CD4-positive, alpha-beta memory T cell (primary cell): ENCODE measurements at places on chromosomes 2 and 18. TPM values are rescaled to one million over a fixed set of nuclear protein-coding genes. Genes with fewer than 3 reads are reported as not detected.

Gene APCDD1
- not detected for total RNA-seq

Gene PROKR1
- not detected for total RNA-seq

Gene GALNT14
- not detected for total RNA-seq

Gene PJVK
- total RNA-seq, result 4.1 TPM

Gene ETAA1
- 15.1 TPM for total RNA-seq

DNA sequence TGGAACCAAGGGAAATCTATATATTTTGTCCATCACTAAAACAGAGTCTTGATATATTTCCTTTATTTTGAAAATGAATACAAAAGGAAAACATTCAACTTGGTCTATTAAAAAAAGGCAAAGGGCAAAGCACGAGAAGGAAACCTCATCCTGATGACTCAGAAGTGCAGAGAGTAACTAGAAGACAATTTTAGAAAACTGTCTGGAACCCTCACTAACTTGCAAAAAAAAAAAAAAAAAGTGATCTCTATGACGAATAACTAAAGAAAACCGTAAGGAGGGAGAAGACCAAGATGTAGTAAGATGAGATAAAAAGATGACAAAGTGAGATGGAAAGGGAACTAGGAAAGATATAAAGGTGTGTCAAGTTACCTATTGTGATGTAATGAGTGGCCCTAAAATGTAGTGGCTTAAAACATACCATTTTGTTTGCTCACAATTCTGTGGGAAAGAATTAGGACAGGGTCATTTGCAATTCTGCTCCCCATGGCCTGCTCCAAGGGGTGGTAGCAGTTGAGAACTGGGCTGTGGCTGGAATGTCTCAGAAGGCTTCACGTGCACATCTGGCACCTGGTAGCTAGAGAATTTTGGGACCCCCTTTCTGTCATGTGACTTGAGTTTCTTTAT is 303.0 kb downstream of the DYSF start:
- no peak overlapping the region for H3K27ac ChIP-seq
- no peaks in the 10 kb centered on the region for H3K36me3 ChIP-seq
- no peaks in the 10 kb centered on the region for H3K4me1 ChIP-seq
- H3K27me3 ChIP-seq, result no peaks in the 10 kb centered on the region
- H3K4me3 ChIP-seq, result no peak overlapping the region
- no peak for DNase-seq

- DNase-seq, result no peak
- no peaks in the 10 kb centered on the region for H3K4me1 ChIP-seq
- H3K27ac ChIP-seq, result no peak overlapping the region
- H3K27me3 ChIP-seq, result no peaks in the 10 kb centered on the region
- H3K36me3 ChIP-seq, result no peaks in the 10 kb centered on the region
These were observed 144.1 kb downstream of the CDC42EP3 start for GRCh38 chr2:37527361-37527760.

DNA sequence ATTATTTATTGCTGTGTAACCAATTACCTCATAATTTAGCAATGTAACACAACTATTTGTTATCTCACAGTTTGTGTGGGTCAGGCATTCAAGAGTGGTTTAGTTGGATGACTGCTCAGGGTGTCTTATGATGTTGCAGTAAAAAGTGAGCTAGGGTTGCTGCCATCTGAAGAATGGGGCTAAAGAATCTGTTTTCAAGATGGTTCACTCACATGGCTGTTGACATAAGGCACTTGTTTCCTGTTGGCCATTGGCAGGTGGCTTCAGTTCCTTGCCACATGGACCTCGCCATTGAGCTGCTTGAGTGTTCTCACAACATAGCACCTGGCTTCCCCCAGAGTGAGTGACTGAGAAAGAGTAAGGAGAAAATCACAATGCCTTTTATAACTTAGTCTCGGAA is 123.2 kb downstream of the TMEM17 start:
- H3K27me3 ChIP-seq, result no peaks in the 10 kb centered on the region

DNA sequence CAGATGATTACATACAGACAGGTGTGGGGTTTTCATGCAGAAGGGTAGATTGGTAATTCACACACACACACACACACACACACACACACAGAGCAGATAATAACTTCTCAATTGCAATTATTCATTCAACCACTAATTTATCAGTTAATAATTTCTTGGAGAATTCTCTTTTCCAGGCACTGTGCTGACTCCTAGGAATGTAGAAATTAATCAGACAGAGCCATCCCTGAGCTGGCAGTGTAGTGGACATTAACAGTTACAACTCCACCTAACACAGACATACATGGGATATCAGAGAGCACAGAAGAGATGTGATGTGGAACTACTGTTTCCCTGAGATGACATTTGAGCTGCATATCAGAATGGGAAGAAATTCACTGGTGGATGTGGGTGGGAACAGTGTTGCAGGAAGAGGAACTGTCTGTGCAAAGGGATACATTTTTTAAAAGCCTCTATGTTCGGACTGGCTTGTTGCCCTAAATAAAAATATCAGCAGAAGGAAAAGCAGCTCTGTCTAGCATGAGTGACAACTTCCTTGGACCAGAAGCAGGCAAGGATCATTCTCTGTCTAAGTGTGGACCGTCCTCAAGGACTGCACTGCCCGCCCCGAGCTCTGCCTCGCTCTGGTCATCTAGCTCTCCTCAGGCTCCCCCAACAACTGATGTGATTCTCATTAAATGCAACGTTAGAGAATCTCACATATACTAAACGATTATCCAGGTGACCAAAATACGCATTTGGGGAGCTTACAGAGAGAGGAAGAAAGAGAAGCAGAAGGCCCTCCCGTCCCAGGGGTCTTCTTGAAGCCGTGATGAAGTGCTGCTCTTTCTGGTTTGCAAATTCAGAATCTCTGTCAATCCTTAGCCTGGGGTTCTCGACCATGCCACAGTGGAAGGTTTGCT is 173.4 kb upstream of the TRIB2 start:
- no peaks in the 10 kb centered on the region for H3K4me1 ChIP-seq
- no peak overlapping the region for H3K4me3 ChIP-seq
- no peak for DNase-seq
- H3K27me3 ChIP-seq, result no peaks in the 10 kb centered on the region

DNA sequence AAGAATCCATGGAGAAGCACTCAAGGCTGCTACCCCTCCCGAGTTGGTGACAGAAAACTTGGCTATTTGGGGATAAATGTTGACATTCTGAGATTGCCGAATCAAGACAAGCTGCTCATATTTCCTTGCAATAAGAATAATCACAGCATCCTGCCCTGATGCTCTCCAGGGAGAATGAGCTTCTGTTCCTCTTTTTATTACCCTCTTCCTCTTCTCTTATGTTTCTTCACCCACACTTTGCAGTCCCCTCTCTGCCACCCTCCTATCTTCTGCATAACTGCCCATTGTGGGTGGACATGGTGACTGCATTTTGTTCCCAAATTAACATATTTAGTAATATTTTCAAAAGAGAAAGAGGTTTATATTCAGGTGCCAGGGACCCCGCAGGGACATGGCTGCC is 11.9 kb upstream of the MSGN1 start:
- no peak overlapping the region for H3K4me3 ChIP-seq
- DNase-seq, result no peak
- H3K27me3 ChIP-seq, result no peaks in the 10 kb centered on the region
- no peaks in the 10 kb centered on the region for H3K4me1 ChIP-seq
- H3K36me3 ChIP-seq, result no peaks in the 10 kb centered on the region

DNA sequence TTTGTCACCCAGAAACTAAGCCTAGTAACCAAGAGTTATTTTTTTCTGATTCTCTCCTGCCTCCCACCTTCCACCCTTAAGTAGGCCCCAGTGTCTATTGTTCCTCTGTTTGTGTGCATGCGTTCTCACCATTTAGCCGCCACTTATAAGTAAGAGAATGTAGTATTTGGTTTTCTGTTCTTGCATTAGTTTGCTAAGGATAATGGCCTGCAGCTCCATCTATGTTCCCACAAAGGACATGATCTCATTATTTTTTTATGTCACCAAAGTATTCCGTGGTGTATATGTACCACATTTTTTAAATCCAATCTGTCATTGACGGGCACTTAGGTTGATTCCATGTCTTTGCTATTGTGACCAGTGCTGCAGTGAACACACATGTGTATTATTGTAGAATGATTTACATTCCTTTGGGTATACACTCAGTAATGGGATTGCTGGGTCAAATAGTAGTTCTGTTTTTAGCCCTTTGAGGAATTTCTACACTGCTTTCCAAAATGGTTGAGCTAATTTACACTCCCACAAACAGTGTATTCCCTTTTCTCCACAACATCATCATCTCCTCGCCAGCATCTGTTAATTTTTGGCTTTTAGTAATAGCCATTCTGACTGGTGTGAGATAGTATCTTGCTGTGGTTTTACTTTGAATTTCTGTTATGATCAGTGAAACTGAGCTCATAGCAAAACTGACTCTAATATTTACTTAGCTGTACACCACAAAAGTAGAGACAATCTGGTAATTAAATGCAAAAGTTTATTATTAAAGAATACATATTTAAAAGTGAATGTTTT is 660.1 kb upstream of the SLC8A1 start:
- no peaks in the 10 kb centered on the region for H3K4me1 ChIP-seq
- H3K36me3 ChIP-seq, result no peaks in the 10 kb centered on the region
- no peak overlapping the region for H3K4me3 ChIP-seq

GRCh38 chr2:224722770-224723169 is 6.6 kb upstream of the CCDC195 start:
- no peaks in the 10 kb centered on the region for H3K36me3 ChIP-seq
- H3K27ac ChIP-seq, result no peak overlapping the region
- no peaks in the 10 kb centered on the region for H3K27me3 ChIP-seq
- no peak for DNase-seq
- no peaks in the 10 kb centered on the region for H3K4me1 ChIP-seq
- no peak overlapping the region for H3K4me3 ChIP-seq

GRCh38 chr2:129763966-129764365 is 215.5 kb upstream of the RAB6C start:
- DNase-seq, result no peak
- H3K4me1 ChIP-seq, result no peaks in the 10 kb centered on the region
- H3K27ac ChIP-seq, result no peak overlapping the region

GRCh38 chr2:146278881-146279280 is 1565.9 kb upstream of the ACVR2A start:
- H3K27me3 ChIP-seq, result no peaks in the 10 kb centered on the region
- no peak overlapping the region for H3K27ac ChIP-seq
- H3K4me1 ChIP-seq, result no peaks in the 10 kb centered on the region
- no peaks in the 10 kb centered on the region for H3K36me3 ChIP-seq
- DNase-seq, result no peak
- H3K4me3 ChIP-seq, result no peak overlapping the region

DNA sequence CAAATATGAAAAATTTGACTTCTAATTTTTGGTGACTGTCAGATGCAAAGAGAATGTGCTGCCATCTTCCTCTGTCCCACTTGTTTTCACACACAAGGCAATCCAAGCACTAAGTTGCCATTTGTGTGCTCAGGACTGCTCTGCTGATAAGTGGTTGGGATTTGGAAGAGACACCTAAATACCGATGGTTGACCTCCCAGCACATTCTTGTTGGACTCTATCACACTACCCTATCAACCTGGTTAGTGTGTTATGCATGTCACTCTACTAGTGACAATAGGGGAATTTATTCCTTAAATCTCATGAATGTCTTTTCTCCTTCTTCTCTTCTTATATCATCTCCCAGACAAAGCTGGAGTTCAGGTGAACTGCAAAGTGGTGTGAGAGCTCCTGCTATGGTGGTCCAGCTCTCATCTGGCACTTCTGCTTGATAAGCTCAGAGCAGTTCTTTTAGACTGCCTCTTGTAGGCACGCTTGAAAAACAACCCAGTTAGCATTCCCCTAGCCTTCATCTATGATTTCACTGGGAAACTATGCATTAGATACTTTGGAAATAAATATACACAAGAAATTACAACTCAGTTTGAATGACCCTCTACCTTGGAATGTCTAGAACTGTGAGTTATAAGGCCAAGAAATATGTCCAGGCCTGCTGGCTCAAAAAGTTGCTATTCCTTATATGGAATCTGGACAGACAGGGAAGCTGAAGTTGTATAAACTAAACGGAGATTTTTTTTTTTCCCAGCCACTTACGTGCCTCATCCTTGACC is 404.8 kb downstream of the MEIS1 start:
- DNase-seq, result no peak
- H3K27me3 ChIP-seq, result no peaks in the 10 kb centered on the region
- H3K4me3 ChIP-seq, result no peak overlapping the region
- no peak overlapping the region for H3K27ac ChIP-seq

DNA sequence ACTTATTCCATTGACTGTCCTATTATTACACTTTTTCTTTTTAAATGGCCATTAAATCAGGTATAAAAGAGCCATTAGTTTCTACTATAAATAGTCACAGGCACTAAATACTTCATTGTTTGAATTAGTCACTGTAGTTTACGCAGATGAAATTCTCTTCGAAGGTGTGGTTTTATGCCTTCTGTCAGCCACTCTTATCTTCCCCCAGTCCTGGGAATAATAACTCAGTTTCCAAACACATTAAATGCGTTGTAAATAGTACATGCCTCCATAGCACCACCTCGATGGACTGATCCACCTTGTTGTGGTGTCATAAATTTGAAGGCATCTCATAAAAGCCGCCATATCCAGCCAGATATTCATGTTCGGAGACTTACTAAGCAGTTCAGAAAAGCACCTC is 72.1 kb upstream of the PARD3B start:
- H3K27me3 ChIP-seq, result no peaks in the 10 kb centered on the region
- H3K27ac ChIP-seq, result no peak overlapping the region
- no peaks in the 10 kb centered on the region for H3K36me3 ChIP-seq

- no peak overlapping the region for H3K4me3 ChIP-seq
- no peak for DNase-seq
- no peaks in the 10 kb centered on the region for H3K4me1 ChIP-seq
- no peaks in the 10 kb centered on the region for H3K36me3 ChIP-seq
These were observed 8.7 kb upstream of the KIAA2012 start for GRCh38 chr2:202064171-202064880.

DNA sequence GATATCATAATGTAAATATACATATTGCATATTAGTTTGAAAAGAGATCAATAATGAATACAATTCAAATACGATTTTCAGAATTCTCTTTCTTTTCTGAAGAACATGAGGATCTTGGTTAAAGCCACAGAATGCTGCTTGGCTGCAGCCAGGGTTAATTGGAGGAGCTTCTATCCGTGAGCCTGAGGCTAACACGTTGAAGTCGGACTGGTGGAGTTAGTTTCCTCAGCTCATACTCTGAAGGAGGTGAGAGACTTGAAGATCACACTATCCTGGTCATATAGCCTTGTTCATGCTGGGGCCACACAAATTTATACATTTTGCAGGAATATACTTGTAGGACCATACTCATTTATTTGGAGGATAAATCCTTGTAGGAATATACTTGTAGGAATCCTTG is 335.8 kb downstream of the TRIB2 start:
- no peaks in the 10 kb centered on the region for H3K4me1 ChIP-seq
- H3K36me3 ChIP-seq, result no peaks in the 10 kb centered on the region
- no peak overlapping the region for H3K4me3 ChIP-seq
- H3K27me3 ChIP-seq, result peaks cover 6% of the 10 kb centered on the region
